Pancreas (tissue), 10 donors: ENCODE measurements at places on chromosomes 1 and 21. TPM values are rescaled to one million over a fixed set of nuclear protein-coding genes. Genes with fewer than 3 reads are reported as not detected.

GRCh38 chr1:174219606-174220370 is 60.5 kb downstream of the RABGAP1L start:
- no peak overlapping the region for H3K4me3 ChIP-seq
- no peaks in the 10 kb centered on the region for H3K27me3 ChIP-seq
- DNase-seq: no peak
- H3K27ac ChIP-seq: no peak overlapping the region
- H3K36me3 ChIP-seq: no peaks in the 10 kb centered on the region

Gene EDARADD
- 4.1 TPM for total RNA-seq

DNA sequence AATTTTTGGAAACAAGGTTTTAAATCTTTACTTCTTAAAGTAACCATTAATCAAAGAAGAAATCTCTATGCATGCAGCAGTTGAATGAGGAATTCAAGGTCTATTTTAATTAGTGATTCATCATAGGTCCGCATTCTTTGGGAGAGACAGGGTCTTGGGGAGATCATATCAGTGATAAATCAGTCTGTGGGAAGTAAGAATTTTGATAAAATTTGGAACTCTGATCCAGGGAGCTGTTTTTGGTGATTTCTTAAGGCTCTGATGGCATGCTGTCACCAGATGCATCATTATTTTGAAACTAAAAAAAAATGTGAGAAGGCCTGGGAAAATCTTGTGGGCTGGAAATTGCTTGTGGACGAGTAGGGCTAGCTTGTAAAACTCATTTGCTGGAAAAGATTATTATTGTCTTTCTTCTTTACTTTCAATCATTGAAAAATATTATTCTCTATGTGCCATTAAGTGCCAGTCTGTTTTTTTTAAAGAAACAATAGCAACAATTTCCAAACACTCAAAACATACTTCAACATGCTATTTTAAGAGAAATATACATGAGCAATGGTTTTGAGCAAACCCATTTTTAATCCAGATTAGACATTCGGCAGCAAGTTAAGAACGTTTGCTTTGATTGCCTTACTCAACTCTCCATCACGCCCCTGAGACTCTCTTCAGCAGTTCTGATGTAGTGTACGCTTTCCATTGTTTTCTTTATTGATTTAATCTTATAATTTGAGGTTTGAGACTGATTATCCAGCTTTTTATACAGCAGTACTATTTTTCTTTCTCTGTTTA is 62.6 kb downstream of the ZBTB18 start:
- no peaks in the 10 kb centered on the region for H3K36me3 ChIP-seq
- no peaks in the 10 kb centered on the region for H3K4me1 ChIP-seq
- H3K27ac ChIP-seq: no peak overlapping the region
- DNase-seq: no peak
- no peaks in the 10 kb centered on the region for H3K27me3 ChIP-seq

DNA sequence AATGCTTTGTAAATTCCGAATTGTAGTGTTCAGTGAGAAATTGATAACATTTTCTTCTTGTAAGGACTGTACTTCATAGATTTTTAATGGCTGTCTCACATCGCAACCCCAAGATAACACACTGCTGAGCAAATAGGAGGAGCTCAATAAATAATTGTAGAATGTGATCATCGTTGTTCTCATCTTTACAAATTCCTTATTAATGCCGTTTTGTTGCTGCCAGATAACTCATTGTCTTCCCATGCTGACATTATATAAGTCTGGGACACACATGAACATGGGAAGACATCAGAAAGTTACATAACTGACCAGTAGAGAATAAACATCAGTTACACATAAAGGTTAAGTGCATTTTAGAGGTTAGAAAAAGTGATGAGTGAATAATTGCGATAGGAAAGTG is 46.4 kb upstream of the TSPAN2 start:
- H3K4me1 ChIP-seq: no peaks in the 10 kb centered on the region
- H3K36me3 ChIP-seq: no peaks in the 10 kb centered on the region
- no peak overlapping the region for H3K27ac ChIP-seq
- H3K4me3 ChIP-seq: no peak overlapping the region
- no peaks in the 10 kb centered on the region for H3K27me3 ChIP-seq

DNA sequence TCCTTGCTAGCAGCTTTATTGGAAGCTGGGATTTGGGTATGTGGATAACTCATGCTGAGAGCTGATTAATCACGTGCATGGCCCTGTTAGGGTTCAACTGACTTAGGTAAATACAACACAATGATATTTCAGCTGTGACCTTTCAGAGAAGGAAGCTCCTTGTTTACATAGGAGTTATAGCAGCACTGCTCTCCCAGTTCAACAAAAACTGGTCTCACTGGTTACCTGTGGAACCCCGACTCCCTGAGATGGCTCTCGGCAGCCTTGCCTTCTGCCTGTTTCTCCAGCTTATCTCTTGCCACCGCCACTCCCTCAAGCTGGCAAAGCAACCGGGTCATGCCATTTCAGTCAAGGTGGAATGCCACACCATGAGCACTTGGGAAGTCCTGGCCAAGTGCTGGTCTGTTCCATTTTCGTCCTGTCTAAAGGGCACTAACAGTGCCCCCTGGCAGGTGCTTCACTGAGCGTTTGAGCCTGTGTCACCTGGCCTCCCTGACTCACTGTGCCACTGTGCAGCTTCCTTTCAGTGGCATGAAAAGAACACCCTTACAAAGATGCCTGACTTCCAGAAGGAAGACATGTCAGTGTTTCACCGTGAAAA is 31.6 kb downstream of the DOP1B start:
- H3K4me3 ChIP-seq: no peak overlapping the region
- H3K36me3 ChIP-seq: no peaks in the 10 kb centered on the region
- peak overlapping the region; percentile 8 for H3K27ac ChIP-seq

DNA sequence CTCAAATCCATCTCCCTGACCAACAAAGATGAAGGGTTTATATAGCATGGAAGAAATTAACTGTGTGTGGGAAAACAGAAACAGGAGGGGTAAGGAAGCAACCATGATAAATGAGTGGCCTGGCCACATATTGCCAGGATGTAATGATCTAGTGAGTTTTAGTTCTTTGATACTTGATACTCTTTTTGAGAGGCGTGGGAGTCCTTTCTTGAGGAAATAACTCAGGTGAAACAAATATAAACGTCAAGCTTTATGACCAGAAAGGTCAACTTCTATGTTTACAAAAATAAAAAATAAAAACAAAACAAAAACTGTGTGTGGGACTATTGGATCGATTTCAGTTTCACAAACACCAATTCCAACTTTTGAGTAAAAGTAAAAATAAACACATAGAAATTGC is 860.8 kb upstream of the B3GALT2 start:
- H3K27ac ChIP-seq: no peak overlapping the region
- H3K4me3 ChIP-seq: no peak overlapping the region
- DNase-seq: no peak
- no peaks in the 10 kb centered on the region for H3K36me3 ChIP-seq
- no peaks in the 10 kb centered on the region for H3K4me1 ChIP-seq

Gene PADI4
- 0.06 TPM for total RNA-seq

DNA sequence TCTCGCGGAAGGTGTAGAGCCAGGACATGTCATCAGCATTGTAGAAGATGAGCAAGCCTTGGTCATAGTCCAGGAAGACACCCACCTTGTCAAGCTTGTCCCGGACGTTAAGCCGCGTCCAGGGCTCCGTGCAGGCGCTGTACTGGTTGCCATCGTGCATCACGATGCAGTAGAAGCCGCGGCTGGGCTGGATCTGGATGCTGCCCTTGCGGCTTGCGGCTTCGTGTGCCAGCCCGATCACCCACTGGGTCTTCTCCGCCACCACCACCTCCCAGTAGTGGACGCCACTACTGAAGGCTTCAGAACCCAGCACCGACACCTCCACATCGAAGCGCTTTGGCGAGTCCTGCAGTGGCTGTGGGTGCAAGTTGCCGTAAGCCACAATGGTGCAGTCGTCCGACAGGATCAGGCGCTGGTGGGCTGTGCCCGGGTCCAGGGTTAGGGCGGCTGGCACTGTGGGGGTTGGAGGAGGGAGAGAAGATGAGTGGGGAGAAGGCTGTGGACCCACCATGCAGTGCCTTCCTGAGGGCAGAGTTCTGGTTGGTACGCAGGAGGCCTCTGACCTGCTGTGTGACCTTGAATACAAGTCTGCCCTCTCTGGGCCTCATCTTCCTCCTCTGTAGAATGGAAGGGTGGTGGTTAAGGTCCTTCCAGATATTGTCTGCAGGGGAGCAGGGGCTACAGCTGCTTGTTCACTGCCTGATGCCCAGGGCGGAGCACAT is 34.4 kb downstream of the TRIM62 start:
- H3K4me3 ChIP-seq: no peak overlapping the region
- H3K36me3 ChIP-seq: no peaks in the 10 kb centered on the region
- H3K4me1 ChIP-seq: no peaks in the 10 kb centered on the region
- DNase-seq: no peak
- no peak overlapping the region for H3K27ac ChIP-seq

DNA sequence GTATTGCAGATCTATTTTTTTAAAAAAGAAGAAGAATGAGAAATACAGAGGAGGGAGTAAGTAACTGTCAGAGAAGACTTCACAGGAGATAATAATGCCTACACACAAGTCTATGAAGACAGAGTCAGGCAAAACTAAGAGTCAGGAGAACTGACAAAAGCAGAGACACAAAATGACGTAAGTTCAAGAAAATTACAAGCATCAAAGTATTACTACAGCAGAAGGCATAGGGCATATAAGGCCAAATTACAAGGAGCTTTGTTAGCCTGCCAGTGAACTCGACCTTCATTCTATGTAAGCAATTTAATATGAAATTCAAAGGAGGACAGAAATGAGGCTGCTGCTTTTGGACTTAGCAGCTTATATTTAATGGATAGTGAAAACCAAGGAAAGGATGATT is 23.7 kb downstream of the FAF1 start:
- H3K27ac ChIP-seq: no peak overlapping the region
- H3K27me3 ChIP-seq: no peaks in the 10 kb centered on the region
- no peak overlapping the region for H3K4me3 ChIP-seq
- H3K4me1 ChIP-seq: no peaks in the 10 kb centered on the region

Gene CHI3L1
- 2.1 TPM for total RNA-seq

DNA sequence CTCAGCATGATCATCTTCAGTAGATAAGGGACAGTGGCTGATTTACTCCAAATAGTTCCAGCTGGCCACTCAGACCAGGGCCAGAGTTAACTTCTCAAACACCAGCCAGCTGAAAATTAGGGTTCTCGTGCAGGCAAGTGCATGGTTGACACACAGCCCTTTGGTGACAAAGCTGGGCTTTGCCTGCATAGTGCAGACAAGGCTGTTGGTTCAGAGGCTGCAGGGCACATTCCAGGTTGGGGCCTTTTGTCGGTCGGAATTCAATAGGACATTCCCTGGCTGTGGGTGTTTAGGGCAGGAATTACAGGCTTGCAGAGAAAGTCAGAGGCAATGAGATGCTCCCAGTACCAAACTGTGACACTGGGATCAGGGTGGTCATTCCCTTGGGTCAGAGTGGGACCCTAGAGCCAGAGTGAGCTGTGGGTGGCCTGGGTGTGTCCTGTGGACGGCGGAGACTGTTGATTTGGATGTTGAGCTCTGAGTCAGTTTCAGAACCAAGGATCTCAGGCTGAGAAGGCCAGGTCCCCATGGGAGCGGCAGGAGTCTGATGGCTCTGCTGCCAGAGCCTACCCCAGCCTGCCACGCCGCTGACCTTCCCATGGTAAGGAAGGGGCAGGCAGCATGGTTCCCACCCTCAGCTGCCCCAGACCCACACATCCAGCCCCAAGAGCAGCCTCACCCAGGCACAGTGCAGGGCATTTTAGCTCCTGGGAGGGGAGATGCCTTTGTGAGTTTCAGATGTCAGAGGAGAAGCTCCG is 56.2 kb downstream of the STUM start:
- no peak overlapping the region for H3K27ac ChIP-seq
- no peak overlapping the region for H3K4me3 ChIP-seq
- DNase-seq: no peak
- no peaks in the 10 kb centered on the region for H3K27me3 ChIP-seq
- no peaks in the 10 kb centered on the region for H3K4me1 ChIP-seq

DNA sequence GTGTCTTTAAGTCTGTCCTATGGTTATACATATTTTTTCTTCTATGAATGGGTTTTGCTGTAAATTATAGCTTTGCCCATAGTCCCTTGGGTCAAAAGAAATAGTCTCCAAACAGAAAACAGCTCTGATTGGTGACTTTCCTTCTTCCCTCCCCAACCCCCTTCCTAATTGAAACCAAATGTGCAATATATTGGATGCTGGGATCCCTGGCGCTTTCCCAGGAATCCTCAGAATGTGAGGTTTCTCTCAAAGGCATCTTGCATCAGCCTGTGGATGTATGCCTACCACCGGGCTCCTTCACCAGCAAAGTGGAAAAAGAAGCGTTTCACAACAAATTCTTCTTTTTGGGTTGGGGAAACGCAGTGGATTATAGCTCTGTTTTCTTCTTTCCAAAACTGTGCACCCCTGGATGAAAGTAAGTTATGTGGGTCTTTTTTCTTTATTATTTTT is at the start of gene DDR2:
TSS of gene DDR2 (plus strand) at position 248 of the 450 bp plus-strand sequence. CDS start 86,600 bp downstream, outside the sequence.
- H3K4me3 ChIP-seq: no peak within 1 kb of the TSS
- no peak for DNase-seq
- no peaks in the 10 kb centered on the region for H3K36me3 ChIP-seq

- peaks cover 9% of the 10 kb centered on the region for H3K4me1 ChIP-seq
- no peaks in the 10 kb centered on the region for H3K36me3 ChIP-seq
- H3K4me3 ChIP-seq: no peak overlapping the region
Measured at GRCh38 chr1:83694449-83694848, 304.5 kb downstream of the TTLL7 start.

- DNase-seq: no peak
- no peaks in the 10 kb centered on the region for H3K36me3 ChIP-seq
- no peak overlapping the region for H3K4me3 ChIP-seq
- H3K27ac ChIP-seq: no peak overlapping the region
- no peaks in the 10 kb centered on the region for H3K4me1 ChIP-seq
Measured at GRCh38 chr21:17455451-17455850, 57.4 kb upstream of the CXADR start.

Gene LCE1E
- total RNA-seq: not detected

- no peak overlapping the region for H3K4me3 ChIP-seq
- DNase-seq: no peak
- no peak overlapping the region for H3K27ac ChIP-seq
- H3K4me1 ChIP-seq: no peaks in the 10 kb centered on the region
- H3K27me3 ChIP-seq: no peaks in the 10 kb centered on the region
Measured at GRCh38 chr1:5976726-5977493, 15.3 kb downstream of the NPHP4 start.

GRCh38 chr1:194568610-194569009 is 1382.2 kb upstream of the B3GALT2 start:
- no peak overlapping the region for H3K4me3 ChIP-seq
- H3K36me3 ChIP-seq: no peaks in the 10 kb centered on the region
- H3K27me3 ChIP-seq: no peaks in the 10 kb centered on the region
- DNase-seq: no peak

Gene SIKE1
- total RNA-seq: 18.4 TPM

- H3K36me3 ChIP-seq: no peaks in the 10 kb centered on the region
- H3K4me3 ChIP-seq: no peak overlapping the region
- peaks cover 16% of the 10 kb centered on the region for H3K4me1 ChIP-seq
- no peak for DNase-seq
Measured at GRCh38 chr1:18932387-18932786, 24.1 kb downstream of the IFFO2 start.

DNA sequence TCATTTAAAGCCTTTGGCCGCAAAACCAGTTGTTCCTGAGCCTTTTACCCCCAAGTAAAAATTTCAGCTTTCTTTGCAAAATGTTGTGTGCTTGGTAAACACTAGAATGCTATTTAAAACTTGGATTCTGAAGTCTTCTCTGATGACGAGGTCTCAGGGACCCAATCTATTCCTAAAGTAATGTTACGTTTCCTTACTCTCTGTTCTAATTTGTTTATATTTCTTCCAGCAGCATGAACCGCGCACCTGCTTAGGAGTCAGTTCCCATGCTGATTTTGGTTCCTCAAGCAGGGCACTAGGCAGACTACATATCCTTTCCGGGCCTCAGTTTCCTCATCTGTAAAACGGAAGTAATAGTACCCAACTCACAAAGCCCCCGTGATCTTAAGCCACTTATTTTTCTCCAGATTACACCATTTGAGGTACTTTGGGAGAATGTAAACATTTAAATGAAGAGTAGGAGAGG is 969 bp upstream of the ALDH4A1 start:
- peak overlapping the region; percentile 76 for H3K4me3 ChIP-seq
- no peaks in the 10 kb centered on the region for H3K36me3 ChIP-seq
- H3K27ac ChIP-seq: peak overlapping the region; percentile 78
- peaks cover 13% of the 10 kb centered on the region for H3K4me1 ChIP-seq

Gene TFF3
- 5.9 TPM for total RNA-seq
